ENCODE measurements at places on chromosomes 5 and 9. TPM values are rescaled to one million over a fixed set of nuclear protein-coding genes. Genes with fewer than 3 reads are reported as not detected.

The LCN2 gene
- 9.6 TPM for polyA plus RNA-seq

GRCh38 chr9:109323771-109324170 lies 2.9 kb upstream of the EPB41L4B start:
- no peak for DNase-seq

DNA sequence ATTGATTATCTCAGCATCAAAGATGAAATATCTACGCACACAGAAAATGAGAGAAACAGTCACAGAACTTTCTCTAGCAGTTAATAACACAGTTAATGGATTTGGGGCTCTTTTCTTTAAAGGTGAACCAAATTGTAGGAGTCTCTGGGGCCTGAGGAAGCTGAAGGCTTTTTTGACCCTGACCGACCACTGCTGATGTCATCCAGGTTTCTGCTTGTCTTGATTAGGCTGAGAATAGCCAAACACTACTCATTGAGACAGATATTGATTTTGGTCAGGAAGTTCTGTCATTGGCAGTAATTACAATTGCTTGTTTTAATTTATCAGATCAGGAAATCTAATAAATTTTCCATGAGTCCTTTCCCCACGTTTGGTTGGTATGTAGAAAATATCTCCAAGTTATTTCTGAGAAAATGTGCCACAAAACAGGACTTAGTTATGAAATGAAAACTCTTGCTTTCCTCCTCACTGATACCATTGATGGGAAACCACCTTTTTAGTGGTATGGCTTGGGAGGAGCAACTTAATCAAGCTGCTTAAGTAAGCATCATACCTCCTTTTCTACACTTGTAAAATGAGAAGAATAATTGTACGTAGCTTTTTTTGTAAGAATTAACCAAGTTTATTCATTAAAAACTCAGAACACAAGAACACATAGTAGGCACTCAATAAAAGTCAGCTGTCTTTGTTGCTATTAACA lies 19.7 kb downstream of the CARTPT start:
- no peak for DNase-seq

- no peak for DNase-seq
These were observed 89.5 kb upstream of the GRIA1 start for GRCh38 chr5:153400931-153401330.

- no peak for DNase-seq
These were observed 1.9 kb downstream of the N4BP3 start for GRCh38 chr5:178115136-178115813.

Measured in sigmoid colon (tissue), 7 donors.